CD4-positive, alpha-beta T cell treated with Interferon alpha-2 for 1 hour (primary cell): ENCODE measurements at places on chromosomes 16 and 17.

DNA sequence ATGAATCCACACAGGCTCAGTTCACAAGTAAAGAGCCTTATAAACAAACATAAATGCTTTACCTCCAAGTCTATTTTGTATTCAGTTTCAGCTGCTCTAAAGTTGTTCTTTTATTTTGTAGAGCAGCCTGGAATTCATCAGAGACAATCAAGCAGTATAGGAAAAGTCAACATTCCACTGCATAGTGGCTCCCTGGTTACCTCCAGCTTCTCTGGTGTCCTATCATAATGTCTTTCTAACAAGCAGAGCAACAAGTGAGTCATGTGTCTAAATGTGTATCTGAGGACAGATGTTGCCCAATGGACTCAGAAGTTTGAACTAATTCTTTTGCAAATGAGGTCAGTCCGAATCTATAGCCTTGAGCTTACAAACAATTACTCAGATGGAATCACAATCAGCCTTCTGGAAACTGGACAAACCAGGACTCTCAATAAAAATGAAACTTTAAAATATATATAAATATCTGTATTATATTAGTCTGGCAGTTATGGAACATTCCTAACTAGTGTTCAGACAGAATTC, 292.0 kb upstream of the TOM1L1 start:
- no peak for DNase-seq

DNA sequence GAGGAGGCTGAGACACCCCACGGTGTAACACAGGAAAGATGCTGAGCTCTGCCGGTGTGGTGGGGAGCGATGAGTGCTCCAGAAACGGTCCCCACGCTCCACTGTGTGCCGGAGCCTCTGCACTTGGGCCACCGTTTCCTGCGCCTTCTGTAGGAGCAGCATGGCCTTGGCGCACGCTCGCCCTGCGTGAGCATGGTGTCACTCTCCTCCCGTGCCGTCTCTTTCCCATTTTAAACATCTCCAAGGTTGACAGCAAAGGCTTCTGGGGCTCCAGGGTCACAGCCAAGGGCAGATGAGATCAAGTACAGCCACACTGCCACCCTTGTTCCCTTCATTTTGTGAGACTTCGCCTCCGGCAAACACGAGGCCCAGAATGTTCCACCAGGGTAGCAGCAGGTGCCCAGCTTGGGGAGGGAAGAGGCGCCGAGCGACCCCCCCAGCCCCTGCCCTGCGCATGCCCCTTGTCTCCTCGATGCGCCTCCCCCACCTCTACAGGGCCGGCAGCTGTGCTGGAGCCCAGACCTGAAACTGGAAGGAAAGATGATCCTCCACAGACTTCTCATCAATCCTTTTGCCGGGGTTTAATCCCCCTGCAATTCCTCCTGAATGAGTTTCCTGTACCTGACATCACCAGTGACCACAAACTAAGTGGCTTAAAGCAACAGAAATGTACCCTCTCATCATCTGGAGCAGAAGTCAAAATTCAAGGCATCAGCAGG, 19.9 kb upstream of the OSGIN1 start:
- DNase-seq, result no peak

- no peak for DNase-seq
These were observed 589 bp downstream of the ARL6IP1 start for GRCh38 chr16:18800775-18801144.

DNA sequence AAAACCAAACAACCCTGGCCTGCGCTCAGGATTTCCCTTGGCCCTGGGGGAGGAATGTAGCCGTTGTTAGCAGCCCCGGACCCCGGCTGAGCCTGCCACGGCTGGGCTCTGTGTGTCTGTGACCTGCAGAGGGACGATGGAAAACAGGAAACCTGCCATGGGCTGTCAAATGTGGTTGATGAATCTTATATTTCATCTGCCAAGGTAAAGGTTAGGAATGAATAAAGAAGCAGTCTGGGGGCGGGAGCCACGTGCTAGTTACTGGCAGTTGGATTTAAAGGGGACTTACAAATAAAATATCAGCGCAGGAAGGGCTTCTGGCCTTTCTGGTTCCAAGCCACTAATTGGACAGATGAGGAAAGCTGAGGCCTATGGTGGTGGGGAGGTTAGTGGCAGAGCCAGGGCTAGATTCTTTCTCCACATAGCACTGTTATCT, at the start of gene KRT23:
Gene KRT23 (minus strand): TSS at position 263 of the 436 bp plus-strand sequence. CDS start 1,043 bp downstream, outside the sequence.
- no peak for DNase-seq

GRCh38 chr16:30541502-30542329, 7.1 kb upstream of the ZNF747 start:
- DNase-seq, result no peak

- peak; percentile 85 for DNase-seq
These were observed 36.9 kb downstream of the SYCE1L start for GRCh38 chr16:77236063-77236511.

DNA sequence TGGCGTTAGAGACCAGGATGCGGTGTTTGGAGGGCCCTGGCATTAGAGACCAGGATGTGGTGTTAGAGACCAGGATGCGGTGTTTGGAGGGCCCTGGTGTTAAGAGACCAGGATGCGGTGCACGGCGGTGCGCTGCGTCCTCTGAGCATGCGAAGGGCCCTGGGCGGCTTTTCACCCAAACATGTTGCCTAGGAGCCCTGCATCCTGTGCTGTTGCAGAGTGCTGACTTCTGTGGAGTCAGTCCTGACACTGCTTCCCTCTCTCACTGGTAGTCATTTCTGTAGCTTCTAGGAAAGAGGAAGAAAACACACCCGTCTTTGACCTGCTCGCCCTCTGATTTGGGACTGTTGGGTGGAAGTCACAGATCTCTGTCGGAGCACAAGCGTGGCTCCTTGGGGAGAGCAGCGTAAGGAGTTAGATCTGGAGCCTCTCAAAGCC, 141.2 kb downstream of the LAT start:
- DNase-seq, result peak; percentile 16

DNA sequence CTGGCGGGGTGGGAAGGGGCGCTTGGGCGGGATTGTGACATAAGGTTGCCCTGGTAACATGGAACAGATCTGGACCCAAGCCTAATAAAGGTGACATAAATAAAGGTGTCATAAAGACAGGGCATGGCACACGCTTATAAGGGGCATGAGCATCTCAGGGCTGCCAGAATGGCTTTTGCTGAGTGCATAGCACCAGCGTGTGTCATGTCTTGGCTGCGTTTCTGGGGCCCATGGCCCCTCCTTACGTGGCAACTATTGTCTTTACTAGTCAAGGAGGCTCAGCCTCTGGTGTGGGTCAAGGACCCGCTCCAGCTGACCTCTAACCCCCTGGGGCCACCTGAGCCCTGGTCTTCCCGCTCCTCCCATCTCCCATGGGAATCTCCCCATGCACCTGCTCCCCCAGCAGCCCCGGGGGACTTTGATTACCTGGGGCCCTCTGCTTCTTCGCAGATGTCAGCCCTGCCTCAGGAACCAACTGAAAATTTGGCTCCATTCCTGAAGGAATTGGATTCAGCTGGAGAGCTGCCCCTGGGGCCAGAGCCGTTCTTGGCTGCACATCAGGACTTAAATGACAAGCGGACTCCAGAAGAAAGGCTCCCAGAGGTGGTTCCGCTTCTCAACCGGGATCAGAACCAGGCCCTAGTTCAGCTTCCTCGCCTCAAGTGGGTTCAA, 13.9 kb downstream of the LRRC37B start:
- no peak for DNase-seq

GRCh38 chr17:1112875-1113274, 66.9 kb downstream of the ABR start:
- DNase-seq, result no peak

DNA sequence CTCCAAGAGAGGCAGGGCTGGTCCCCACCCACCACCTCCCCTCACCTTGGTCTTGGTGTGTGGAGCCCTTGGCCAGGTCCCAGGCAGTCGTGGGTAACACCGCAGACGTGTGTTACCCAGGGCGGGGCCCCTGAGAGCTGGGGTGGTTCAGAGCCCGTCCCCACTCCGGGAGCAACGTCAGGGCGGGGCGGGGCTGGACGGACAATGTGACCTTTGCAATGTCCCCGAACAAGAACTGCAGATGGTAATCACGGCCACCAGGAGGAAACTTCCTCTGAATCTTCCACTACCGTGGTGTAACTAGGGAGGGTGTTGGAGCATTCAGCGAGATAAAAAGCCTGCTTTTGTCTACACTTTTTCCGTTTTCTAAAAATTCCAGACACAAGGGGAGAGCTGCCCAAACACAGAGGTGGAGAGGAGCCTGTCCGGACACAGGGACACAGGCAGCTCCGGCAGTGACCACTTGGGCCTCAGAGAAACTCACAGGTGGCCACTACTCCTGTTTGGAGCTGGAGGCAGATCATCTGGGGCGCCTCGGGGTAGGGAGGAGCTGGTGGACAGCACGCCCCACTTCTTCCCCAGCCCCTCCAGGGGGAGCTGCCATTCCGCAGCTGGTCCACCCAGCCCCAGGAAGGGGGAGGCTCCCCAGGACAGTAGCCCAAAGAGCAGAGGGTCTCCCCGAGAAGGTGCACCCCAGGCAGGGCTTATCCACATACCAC, 14.2 kb upstream of the SLC38A10 start:
- peak; percentile 77 for DNase-seq

DNA sequence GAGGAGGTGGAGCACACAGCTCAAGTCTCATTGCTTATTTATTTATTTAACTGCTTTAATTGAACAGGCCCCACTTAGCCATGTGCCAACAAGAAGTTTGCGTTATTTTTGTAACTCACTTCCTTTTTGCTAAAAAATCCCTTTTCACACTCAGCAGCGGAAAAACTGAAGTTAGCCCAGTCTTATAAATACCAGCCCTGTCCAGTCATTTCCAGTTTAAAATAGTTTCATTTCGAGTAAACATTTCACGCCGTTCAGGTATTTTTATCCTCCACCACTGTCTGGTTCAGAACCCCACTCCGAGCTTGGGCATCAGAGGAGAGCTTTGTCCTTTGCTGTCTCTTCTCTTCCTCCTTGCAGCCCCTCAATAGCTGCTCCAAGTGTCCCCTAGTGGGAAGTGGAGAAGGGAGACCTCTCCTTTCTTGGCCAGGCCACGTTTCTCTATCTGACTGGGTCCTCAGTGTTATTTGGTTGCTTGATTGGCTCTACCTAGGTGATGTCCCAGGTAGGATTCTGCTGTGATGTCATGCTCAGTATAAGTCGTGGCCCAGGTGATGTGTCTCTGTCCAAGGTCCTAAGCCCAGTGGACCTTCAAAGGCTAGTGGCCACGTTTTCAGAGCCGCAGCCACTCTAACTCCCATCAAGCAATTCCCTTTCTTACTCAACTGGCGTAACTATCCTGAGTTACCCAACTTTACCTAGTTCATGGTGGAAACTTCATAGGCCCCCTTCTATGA, 53.0 kb upstream of the GAS7 start:
- no peak for DNase-seq

GRCh38 chr17:76140661-76141211, 309 bp downstream of the FOXJ1 start:
- DNase-seq, result no peak

GRCh38 chr16:53715023-53715384, 11.0 kb downstream of the FTO start:
- DNase-seq, result no peak
